ENCODE measurements at places on chromosomes 2 and 18.

- DNase-seq: peak; percentile 56
Observed at GRCh38 chr2:132417430-132418035, 928 bp downstream of the GPR39 start.

DNA sequence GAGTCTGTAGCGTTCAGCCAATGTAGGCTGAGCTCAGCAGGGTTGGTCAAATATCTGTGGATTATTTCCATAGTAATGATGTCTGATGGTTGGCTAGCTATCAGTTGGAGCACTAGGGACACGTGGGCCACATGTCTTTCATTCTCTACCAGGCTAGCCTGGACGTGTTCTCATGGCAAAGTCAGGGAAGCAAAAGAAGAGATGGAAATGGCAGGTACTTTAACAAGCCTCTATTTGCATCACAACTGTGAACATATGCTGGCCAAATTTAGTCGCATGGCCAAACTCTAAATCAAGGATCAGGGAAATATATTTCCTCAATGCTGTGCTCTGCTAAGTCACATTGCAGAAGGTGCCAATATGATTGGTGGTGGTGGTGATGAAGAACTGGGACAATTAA, 371.6 kb upstream of the CHST9 start:
- DNase-seq: no peak

DNA sequence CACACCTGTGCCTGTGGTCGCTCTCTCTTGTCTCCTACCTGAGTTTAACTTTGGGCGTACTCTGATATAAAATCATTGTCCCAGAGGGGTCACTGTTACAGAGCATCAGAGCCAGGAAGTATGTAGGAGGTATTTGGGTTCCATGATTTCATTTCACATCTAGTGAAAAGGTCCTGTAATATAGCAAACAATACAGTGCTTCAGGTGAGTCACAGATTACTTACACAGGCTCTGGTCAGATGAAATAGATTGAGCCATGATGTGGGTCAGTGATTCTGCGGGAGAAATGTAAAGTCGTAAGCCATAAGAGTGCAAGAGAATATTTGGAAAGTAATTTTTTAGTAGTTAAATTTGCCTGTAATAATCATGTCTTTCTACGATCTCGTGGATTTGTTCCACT, 70.2 kb downstream of the SOCS6 start:
- DNase-seq: no peak

- no peak for DNase-seq
Observed at GRCh38 chr2:20818820-20819219, 4.1 kb downstream of the LDAH start.

DNA sequence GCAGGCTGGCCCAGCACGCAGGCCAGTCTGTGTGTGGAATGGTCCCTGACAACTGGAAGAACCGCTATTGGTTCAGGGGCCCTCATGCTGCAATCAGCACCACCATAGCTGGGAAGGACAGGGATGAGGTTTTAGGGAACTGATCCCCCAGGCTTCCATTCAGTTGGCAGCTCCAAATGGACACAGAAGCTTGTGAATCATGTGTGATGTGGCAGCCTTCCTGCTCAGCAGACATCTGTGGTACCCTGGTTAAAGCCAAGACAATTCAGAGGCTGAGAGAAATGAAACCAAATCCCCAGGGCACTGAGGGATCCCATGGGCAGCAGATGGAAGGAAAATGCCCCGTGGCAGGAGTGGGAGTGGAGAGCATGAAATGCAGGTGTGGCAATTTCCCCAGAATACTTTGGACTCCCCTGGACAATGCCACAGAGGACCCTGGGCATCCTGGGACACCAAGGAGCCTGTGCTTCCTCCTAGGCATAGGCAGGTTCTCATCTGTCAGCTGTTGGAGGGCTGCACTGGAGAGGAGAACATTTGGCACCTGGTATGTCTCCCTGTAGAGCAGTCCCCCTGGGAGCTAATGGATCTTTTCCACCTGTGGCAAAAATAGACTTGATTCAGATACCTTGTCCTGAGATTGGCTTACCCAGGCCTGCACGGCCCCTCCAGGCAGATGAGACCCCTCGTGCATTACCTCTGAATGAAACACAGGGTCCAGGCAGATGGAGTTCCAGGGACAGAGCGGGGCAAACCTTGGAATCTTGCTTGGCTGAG, 162.2 kb upstream of the BCL2L11 start:
- DNase-seq: no peak

DNA sequence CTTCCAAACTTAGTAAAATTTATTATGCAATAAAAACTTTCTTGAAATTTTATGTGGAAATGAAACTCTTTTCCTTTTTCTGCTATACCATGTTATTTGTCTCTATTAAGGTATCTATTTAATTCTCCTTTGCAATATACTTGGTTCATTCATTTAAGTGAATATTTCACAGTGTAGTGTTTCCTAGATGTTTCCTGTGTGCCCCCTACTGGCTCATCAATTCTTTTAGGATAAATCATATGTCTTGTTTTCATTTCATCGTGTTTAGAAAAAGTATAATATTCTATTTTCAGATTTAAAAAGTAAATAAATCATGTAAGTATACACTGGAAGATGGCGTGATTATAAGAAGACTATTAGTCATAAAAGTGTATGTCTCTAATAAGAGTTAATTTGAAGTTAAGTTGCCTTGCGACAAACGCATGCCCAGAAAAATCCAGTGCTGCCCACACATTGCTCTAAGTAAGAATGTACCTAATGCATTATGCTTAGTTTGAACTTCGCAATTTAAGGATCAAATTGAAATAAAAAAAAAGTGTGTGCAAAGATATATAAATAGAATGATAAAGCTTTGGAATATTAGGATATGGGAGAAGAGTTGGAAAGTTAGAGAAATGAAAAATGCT, 525.4 kb downstream of the KCNJ3 start:
- DNase-seq: no peak

DNA sequence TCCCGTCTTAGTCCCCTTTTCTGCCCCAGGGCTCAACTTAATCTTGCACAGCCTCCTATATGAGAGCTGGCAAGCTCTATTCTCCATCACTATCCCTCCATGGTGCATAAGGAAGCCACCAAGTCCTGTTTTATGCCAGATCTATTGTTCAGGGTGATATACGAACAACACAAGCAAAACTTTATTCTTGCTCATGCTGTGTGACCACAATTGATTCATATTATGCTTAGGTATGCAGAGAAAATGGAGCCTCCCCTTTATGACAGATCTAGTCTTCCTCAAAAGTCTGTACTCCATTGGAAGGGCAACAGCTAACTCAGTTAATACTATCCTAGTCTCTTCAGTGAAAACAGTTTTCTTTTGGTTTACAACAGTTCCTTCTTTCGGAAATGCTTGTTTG, 94.0 kb upstream of the STON1 start:
- no peak for DNase-seq

DNA sequence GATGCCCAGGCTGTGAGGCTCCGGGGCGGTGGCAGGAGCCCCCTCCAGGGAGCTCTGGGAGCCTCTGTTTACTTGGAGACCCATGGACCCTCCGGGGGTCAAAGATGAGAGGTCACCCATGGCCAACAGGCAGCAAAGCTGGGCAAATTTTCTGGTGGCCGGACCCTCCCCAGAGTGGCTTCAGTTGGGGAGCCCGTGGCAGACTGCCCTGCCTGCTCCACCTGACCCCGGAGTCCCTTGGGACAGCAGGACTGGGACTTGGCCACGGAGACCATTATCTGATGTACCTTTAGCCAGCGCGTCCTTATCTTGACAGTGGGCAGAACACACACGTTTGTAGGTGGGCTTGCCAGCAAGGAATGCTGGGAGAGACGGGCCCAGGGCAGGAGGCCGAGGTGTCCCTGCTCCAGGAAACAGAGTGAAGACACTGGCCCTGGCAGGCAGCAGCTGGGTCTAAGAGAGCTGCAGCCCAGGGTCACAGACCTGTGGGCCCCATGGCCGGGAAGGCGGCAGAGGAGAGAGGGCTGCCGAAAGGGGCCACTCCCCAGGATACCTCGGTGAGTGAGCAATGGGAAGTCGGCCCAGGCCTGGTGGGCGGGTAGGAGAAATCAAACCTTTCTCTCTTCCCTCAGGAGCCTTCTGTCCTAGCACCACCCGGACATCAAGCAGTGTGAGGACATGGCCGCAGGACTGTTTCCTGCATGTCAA, at the start of the genes ABCG5 and ABCG8:
Gene ABCG5 (minus strand): TSS at position 280 of the 708 bp plus-strand sequence. CDS start 160 bp downstream, at position 120.
Gene ABCG8 (plus strand): TSS at position 412 of the 708 bp plus-strand sequence. CDS start 83 bp downstream, at position 495.
- DNase-seq: no peak

DNA sequence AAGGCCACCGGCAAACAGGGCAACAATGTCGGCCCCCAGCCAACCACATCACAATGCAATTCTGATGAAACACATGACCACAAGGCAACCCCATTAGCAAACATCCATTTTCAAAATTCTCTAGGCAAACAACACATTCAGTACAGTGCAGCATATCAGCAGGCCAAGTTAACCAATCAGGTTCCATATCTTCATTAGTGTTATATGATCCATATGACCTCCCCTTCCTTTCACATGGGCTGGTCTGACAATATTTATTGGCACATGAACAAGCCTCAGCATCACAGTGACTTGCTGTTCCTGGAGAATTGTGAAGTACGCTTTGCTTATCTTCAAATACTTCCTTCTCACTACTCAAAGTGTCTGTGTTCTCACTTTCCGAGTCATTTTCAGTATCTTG, 19.8 kb downstream of the RNF103 start:
- no peak for DNase-seq

DNA sequence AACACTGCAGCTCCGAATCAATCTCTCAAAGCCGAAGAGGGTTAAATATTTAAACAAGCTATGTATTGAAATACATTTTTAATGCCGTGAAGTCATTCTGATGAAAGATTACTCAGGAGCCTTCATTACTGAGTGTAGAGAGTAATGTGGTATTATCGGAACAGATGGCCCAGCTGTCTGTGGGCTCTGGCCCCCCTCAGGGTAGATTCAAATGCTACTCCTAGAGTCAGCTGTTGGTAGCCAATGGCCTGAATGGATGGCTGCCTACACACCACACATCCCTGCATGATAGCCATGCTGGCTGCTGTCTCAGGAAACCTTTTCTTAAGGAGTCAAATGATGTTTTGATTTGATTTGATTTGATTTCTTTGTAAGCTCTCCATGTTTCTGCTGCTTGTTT, 732.3 kb upstream of the CELF4 start:
- DNase-seq: no peak

GRCh38 chr2:66017763-66018162, 417.2 kb upstream of the MEIS1 start:
- no peak for DNase-seq

GRCh38 chr2:75226099-75226498, 26.8 kb upstream of the TACR1 start:
- DNase-seq: no peak

DNA sequence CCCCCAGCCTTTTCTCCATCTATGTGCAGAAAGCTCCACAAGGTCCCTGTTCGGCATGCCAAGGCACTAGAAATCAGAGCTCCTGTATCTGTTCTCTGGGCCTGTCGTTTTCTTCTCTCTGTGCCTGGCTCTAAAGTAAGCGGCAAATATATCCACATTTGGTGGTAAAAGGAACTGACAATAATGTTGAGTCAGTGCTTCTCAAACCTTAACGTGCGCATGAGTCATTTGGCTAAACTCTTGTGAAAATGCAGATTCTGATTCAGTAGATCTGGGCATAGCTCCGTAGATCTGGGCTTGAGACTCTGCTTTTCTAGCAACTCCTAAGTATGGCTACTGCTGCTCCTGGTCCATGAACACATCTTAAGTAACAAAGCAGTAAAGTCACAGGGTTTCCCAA, 16.5 kb upstream of the ACSL3 start:
- no peak for DNase-seq

DNA sequence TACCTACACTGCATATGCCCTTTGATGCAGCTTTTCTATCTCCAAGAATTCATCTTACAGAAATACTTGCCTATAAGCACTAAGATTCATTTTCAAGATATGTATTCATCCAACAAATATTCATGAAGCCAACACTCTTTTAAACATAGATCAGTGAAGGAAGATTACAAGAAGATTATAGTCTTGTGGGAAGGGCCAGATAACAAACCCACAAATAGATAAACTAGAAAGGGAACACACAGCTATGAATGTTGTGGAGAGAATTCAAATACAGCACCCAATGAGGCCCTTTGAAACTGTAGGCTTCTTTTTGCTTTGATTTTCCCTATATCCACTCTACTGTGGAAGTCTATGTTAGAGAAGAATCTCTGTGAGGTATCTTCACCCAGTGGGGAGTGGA, 186.7 kb upstream of the RBMS1 start:
- no peak for DNase-seq

- DNase-seq: no peak
Observed at GRCh38 chr2:192947352-192947751, 752.6 kb upstream of the TMEFF2 start.

DNA sequence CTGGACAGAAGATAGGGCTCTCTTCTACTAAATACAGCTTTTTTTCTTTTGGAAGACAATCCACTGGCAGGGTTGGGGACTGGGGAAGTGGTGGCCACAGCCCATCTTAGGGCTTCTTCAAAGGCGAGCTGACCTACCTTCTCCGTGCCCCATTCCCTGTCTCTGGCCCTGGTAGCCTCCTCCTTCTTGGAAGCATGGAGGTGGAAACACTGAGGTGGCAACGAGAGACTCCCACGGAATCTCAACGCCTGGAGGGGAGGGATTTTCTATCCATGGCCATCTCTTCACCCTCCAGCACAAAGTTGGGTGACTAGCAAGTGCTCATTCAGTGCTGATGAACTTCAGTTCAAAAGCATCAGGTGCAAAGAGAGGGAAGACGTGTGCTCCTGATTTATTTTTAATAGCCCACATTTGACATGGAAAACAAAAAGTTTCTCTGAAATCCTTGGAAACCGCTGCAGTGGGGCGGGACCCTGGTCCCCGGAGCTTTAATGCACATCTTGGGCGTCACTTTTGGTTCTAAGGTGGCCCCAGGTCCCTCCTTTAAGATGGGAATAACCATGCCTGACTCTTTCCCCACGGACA, 633 bp upstream of the ARMC9 start:
- DNase-seq: no peak

DNA sequence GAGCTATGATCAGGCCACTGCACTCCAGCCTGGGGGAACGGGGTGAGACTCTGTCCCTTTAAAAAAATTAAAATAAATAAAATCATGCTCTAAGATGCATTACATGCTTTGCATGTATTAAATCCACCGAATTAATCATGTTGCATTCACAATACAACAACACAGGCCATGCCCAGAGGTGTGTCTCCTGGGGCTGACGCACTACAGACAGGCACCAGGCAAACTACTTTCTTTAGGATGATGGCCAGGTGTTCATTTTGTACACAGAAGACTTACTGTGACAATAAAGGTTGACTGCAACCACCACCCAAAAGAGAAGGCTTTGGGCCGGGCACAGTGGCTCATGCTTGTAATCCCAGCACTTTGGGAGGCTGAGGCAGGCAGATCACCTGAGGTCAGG, 226.8 kb upstream of the PXDN start:
- DNase-seq: no peak

GRCh38 chr18:75897386-75897785, 469.9 kb upstream of the SMIM21 start:
- DNase-seq: no peak

DNA sequence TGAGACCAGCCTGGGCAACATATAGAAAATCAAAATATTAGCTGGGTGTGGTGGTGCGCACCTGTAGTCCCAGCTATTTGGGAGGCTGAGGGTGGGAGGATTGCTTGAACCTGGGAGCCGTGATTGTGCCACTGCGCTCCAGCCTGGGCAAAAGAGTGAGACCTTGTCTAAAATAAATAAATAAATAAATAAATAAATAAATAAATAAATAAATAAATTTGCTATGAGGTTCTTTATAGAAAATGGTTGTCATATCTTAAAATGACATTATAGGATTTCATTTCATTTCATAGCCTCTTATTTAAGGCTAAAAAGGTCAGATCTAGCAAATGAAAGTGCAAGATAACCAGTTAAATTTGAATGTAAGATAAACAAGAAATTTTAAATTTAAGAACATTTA, 193.0 kb downstream of the NAPG start:
- DNase-seq: no peak

- no peak for DNase-seq
Observed at GRCh38 chr18:24395049-24395795, 2.4 kb downstream of the OSBPL1A start.

Data from RWPE2 (cell line).